ENCODE measurements at places on chromosomes 7 and 10.
A peak's percentile ranks its signal among the peaks of the same experiment; 100 is the strongest.

GRCh38 chr7:16260236-16260728, 161.1 kb downstream of the CRPPA start:
- no peak for DNase-seq

DNA sequence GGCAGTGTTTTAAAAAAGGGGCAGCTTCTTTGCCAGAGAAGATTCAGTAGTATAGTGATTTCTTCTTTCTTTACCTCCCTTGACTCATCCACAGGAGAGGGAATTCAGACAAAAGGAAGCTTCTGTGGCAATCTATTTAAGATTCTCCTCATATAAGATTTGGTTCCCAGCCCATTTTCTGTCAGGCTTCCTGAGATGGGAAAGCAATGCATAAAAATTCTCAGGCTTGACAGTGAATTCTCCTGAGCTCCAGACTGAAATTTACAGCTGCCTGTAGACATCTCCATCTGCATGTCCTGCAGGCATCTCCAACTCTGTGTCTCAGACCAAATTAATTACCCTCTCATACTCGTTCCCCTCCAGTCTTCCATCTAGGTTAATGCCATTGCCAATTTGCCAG, 72.8 kb downstream of the TSPAN12 start:
- DNase-seq, result no peak

- no peak for DNase-seq
These were observed 752.5 kb downstream of the CCSER2 start for GRCh38 chr10:85080934-85081333.

GRCh38 chr10:129523031-129523722, 56.1 kb downstream of the MGMT start:
- no peak for DNase-seq

DNA sequence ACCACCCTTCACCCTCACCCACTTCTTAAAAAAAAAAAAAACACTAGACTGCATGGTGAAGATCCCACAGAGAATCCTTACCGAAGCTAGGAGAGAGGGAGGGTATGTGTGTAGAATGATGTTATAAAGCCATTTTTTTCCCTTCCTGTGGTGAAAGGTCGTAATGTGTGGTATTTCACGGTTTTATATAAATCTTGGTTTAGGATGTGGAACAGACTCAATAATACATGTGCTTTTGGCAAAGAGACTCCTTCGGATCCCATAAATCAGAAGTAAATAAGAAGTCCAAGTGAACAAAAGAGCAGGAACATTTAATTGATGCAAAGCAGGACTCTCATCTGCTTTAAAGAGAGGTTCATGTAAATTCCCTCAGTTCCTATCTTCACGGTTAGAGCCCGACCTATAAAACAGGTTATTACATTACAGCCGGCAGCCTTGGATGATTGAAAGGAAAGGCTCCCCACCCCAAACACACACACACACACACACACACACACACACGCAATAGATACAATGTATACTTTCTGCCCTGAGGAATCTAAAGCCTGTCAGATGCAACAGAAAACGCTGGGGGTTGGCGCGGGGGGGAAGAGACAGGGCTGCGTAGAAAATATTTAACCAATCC, 8.8 kb downstream of the DLX5 start:
- DNase-seq, result no peak

- no peak for DNase-seq
These were observed 26.3 kb downstream of the GAD2 start for GRCh38 chr10:26242706-26243350.

GRCh38 chr7:80002865-80003264, 131.8 kb upstream of the GNAI1 start:
- no peak for DNase-seq

- peak; percentile 69 for DNase-seq
These were observed 493.3 kb upstream of the PODXL start for GRCh38 chr7:132049462-132050304.

- no peak for DNase-seq
These were observed 135.1 kb downstream of the RAB11FIP2 start for GRCh38 chr10:117911684-117912083.

DNA sequence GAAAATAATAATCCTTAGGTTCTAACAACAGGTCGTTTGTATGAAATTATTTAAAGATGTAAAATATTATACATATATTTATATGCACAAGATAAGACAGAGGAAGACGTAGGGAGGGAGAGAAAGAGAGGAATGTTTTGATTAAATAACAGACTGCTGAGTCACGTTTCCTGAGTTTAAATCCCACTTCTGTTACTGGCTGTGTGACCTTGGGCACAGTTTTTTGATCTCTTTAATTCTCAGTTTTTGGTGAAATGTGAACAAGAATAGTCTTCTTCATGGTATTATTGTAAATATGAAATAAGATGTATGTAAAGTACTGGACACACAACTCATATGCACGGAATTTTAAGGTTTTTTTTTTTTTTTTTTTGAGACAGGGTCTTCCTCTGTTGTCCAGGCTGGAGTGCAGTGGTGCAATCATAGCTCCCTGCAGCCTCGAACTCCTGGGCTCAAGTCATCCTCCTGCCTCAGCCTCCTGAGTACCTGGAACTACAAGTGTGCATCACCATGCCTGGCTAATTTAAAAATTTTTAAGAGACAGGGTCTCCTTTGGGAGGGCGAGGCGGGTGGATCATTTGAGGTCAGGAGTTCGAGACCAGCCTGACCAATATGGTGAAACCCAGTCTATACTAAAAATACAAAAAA, 42.6 kb downstream of the BAMBI start:
- DNase-seq, result no peak

DNA sequence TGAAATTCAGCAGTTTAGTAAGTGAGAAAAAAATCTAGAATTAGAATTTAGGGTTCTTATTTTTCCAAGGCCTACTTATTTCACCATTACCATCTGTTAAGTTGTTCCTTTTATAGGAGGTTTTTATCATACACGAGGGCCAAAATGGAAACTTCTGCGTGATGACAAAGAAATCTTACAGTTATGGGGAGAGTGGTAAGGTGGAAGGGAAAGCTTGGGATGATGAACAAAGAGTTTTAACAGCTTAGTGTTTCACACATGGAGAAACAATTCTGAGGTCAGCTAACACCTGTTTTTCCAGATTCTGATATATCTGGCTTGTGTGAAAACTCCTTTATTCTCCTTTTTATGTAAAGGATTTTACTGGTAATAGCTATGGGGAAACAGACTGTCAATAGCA, 49.8 kb upstream of the SEMA3C start:
- no peak for DNase-seq

- no peak for DNase-seq
These were observed 21.9 kb downstream of the UNC5B start for GRCh38 chr10:71234004-71234894.

DNA sequence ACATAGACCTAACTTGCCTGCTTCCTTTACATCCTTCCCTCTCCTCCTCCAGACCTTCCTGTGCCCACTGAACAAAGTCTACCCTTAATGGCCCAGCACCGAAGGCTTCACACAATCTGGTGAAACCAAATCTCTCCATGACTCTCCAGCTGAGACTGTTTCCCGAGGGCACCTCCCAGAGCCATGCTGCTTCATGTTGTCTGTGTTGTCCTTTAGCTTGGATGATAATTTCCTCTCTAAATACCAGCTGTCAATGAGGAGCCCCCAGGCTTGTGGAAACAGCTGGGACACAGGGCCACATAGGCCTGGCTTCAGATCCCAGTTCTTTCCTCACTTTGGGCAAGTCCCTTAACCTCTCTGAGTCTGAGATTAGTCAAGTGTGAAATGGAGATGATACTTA, 54.3 kb downstream of the DLD start:
- no peak for DNase-seq

GRCh38 chr10:103736763-103737162, 118.6 kb downstream of the SH3PXD2A start:
- DNase-seq, result no peak

DNA sequence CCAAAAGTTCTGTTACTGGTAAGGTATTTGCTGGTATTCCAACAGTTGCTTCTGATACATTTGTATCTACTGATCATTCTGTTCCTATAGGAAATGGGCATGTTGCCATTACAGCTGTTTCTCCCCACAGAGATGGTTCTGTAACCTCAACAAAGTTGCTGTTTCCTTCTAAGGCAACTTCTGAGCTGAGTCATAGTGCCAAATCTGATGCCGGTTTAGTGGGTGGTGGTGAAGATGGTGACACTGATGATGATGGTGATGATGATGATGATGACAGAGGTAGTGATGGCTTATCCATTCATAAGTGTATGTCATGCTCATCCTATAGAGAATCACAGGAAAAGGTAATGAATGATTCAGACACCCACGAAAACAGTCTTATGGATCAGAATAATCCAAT, 131.0 kb downstream of the AASS start:
- DNase-seq, result no peak

DNA sequence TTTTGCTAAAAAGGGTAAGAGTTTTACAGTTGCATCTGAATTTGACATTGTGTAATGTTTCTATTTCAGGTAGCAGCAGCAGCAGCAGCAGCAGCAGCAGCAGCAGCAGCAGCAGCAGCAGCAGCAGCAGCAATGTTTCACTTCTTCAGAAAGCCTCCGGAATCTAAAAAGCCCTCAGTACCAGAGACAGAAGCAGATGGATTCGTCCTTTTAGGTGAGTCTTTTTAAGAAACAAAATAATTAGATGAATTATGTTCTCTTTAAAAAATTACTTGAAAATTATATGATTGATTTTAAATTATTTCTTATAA, 32.6 kb downstream of the UMAD1 start:
- no peak for DNase-seq

- DNase-seq, result no peak
These were observed 110.8 kb downstream of the JAZF1 start for GRCh38 chr7:28069807-28070206.

DNA sequence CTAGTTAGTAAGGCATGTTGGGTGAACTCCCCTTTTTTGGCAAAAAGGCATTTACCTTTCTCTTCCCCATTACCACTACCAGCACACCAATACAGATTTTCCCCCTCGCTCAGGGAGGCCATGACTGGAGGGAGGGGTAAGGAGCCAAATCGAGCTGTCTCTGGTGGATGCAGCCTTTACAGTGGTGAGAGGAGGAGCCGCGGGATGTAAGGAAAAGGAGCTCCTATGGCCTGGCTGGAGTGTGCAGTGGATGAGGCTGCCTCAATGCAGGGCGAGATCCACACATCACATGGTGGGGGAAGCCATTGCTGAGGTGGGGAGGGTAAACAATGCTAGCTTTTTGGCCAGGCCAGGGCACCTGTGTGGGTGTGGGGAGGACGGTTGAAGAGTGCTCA, 416.2 kb downstream of the EXOC4 start:
- DNase-seq, result no peak

DNA sequence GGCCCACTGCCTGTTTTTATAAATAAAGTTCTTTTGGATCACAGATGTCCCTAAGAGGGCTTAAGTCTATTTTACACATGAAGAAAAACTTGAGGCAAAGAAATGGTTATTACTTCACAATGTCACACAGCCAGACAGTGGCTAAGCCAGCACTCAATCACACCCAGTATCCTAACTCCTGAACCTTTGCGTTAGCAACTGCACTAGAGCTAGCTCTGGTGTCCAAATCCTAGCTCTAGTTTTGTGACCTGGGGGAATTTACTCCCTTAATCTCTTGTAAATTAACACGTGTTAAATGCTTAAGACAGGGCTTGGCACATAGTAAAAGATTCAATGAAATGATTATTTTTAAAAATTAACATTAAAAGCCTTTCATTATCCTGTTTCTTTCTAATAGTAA, 49.0 kb upstream of the TPK1 start:
- DNase-seq, result no peak

DNA sequence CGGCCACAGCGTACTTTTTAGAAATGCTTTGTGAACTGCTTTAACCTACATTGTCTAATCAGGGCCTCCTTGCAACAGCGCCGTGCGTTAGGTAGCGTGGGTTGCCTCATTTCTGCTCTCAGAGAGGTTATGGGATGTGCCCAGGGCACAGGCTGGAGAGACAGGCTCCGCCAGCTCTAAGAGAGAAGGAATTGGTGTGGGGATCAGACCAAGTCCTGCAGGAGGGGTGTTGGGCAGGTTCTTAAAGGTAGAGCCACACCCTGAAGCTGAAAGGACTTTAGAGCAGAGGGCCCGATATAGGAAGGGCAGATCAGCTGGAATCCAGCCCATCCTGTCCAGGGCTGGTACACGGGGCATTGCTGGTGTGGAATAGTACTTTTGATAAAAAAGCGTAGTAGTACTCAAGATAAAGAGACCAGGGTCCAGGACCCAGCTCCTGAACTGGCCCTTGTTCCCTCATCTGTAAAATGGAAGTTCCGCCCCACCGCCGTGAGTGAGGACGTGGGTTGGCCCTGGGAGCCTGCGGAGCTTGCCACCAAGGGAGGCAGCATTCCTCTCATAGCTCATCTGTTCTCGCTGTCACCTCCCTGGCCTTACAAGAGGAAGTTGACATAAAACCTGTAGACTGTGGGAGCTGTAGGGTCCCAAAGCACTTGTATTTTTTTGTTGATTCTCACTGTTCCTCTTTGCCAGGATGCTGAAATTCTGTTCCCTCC, 37.2 kb downstream of the TMEM120A start:
- DNase-seq, result no peak

GRCh38 chr10:88851706-88852105, at the start of gene ANKRD22:
ANKRD22 (minus strand) TSS chr10:88851844; CDS start chr10:88851607, 237 bp downstream.
- no peak for DNase-seq

- no peak for DNase-seq
These were observed 51.0 kb upstream of the WAC start for GRCh38 chr10:28481968-28482367.

- no peak for DNase-seq
These were observed 54.5 kb upstream of the FAM180A start for GRCh38 chr7:135803143-135803542.

- DNase-seq, result no peak
These were observed 40.6 kb upstream of the PITRM1 start for GRCh38 chr10:3213208-3213607.

GRCh38 chr7:157901166-157901565, 564.4 kb downstream of the DNAJB6 start:
- DNase-seq, result no peak

GRCh38 chr7:39733881-39734632, 110.7 kb downstream of the RALA start:
- DNase-seq, result no peak

- no peak for DNase-seq
These were observed 225.0 kb downstream of the SDHAF3 start for GRCh38 chr7:97342512-97342911.

DNA sequence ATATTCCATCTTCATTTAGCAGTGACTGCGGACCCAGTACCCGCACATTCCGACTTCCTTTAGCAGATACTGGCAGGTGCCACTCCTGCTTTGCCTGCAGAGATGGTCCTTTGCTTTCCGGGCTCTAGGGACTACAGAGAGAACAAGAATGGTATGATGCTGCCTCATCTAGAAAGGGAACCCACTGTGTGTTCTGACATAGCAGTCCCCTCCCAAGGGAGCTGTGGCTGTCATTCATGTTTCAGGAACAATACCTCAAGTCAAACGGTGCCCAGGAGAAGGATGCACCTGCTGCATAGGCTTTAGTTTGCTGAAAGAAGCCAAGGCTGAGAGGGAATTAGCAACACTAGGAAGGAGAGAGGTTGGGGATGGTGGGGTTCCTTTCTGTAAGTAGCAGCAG, 15.9 kb upstream of the TMEM72 start:
- no peak for DNase-seq

GRCh38 chr7:116271161-116271913, 61.0 kb downstream of the TES start:
- no peak for DNase-seq
